ENCODE measurements at places on chromosomes 7 and 10.

- H3K4me3 ChIP-seq: no peak overlapping the region
- H3K27ac ChIP-seq: no peak overlapping the region
- peaks cover 11% of the 10 kb centered on the region for H3K4me1 ChIP-seq
- no peak for DNase-seq
Observed at GRCh38 chr7:54798530-54798929, 39.5 kb upstream of the SEC61G start.

DNA sequence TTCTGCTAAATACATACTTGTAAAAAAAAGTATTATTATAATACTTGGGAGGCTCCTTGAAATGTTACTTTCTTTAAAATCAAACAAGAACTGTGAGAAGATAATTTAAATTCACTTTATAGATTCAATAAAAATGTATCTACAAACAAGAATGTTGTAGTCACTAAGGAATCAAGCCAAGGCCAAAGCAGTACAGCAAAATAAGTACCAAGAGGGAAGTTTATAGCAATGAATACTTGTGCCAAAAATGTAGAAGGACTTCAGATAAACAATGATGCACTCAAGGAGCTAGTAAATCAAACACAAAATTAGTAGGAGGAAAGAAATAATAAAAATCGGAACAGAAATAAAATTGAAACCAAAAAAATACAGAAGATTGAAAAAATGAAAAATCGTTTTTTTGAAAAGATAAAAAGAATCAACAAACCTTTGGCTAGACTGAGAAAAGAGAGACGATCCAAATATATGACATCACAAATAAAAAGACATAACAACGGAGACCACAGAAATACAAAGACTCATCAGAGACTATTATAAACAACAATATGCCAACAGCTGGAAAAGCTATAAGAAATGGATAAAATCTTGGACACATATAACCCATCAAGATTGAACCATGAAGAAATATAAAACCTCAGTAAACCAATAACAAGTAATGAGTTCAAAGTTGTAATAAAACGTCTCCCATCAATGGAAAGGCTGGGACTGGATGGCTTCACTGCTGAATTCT is 286.0 kb upstream of the TMEM229A start:
- H3K36me3 ChIP-seq: no peaks in the 10 kb centered on the region
- no peaks in the 10 kb centered on the region for H3K27me3 ChIP-seq
- peaks cover 7% of the 10 kb centered on the region for H3K4me1 ChIP-seq
- no peak overlapping the region for H3K27ac ChIP-seq
- H3K4me3 ChIP-seq: no peak overlapping the region

GRCh38 chr10:7738536-7739407 is 35.7 kb downstream of the ITIH2 start:
- H3K27ac ChIP-seq: no peak overlapping the region
- H3K4me1 ChIP-seq: no peaks in the 10 kb centered on the region
- no peak for DNase-seq
- no peaks in the 10 kb centered on the region for H3K36me3 ChIP-seq

DNA sequence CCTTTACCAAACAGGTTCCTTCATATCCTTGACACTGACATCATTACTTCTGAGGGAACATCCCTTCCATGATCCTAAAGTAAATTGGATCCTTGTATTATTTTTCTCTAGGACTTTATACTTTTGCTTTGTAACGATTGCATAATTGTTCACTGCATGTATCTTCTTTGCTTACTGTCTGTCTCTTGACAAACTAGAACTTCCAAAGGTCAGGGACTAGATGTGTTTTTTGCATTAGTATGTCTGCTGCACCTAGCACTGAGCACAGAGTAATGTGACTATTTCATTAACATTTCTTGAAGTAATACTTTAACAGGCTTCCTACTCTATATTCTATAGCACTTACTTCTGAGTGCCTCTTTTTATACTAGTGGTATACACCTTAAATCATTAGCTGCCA is 976.6 kb upstream of the SORCS1 start:
- no peaks in the 10 kb centered on the region for H3K27me3 ChIP-seq
- no peak for DNase-seq
- no peaks in the 10 kb centered on the region for H3K36me3 ChIP-seq
- H3K4me1 ChIP-seq: no peaks in the 10 kb centered on the region
- H3K27ac ChIP-seq: no peak overlapping the region
- no peak overlapping the region for H3K4me3 ChIP-seq

DNA sequence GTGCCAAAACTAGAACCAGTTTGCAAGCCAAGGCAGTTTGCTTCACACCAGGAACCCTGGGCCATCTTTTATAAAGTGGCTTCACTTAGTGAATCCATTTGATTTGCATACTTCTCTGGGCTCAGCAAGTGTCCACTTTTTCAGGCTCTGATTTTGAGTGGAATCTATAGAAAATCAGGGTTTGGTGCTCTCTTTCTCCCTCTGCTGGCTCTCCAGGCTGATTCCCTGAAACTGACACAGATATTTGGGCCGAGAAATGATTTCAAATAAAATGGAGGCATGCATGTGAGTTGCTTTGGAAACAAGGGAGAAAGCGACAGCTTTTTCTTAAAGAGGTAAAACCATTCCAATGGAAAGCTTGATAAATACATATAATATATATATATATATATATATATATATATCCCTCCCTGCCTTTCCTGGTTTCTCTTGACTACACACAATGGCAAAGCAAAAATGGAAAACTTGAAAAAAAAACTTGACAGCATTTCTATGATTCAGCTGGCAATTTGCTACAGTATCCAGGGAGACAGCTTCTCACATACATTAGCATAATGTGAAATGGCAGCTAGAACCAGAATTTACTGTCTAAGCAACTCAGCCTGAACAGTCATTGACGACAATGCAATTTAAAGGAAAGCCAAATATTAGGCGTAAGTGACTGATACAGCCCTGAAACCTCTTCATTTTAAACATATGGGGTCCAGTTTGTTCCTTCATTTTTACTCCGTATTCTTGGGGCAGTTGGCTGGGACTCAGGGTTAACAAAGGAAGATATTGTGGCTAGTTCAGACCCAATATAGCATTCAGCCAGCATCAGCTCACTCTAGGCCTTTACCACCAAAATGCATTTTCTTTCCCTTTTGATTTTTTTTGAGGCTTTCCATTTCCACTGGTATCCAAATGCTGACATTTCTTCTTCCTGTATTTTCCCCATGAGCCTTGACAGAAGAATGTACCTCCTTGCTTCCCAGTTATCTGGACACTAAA is 188.5 kb downstream of the TMEM178B start:
- H3K27ac ChIP-seq: no peak overlapping the region
- H3K27me3 ChIP-seq: no peaks in the 10 kb centered on the region
- no peaks in the 10 kb centered on the region for H3K4me1 ChIP-seq

DNA sequence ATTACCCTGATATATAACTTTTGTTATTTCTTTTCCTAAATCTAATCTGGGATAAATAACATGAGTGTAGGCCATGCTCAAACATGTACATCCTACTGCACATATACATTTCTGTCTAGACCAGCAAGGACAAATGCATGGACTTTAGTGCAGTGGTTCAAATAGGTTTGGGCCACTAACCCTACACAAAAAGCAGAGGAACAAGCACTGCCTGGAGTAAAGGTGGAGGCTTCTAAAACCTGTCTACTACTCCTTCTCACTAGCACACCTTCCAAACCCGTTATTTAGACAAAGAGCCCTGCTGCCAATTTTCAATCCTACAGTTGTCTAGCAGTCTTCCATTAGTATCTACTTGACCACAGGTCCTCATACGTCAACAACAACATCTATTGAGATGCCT is 34.8 kb downstream of the SGCE start:
- H3K27ac ChIP-seq: no peak overlapping the region
- H3K36me3 ChIP-seq: peaks cover 34% of the 10 kb centered on the region
- H3K4me1 ChIP-seq: peaks cover 15% of the 10 kb centered on the region
- no peaks in the 10 kb centered on the region for H3K27me3 ChIP-seq
- no peak overlapping the region for H3K4me3 ChIP-seq

- no peaks in the 10 kb centered on the region for H3K27me3 ChIP-seq
- no peak for DNase-seq
- peaks cover 84% of the 10 kb centered on the region for H3K36me3 ChIP-seq
- no peak overlapping the region for H3K27ac ChIP-seq
- no peaks in the 10 kb centered on the region for H3K4me1 ChIP-seq
Observed at GRCh38 chr10:119933179-119933578, 40.6 kb downstream of the SEC23IP start.

DNA sequence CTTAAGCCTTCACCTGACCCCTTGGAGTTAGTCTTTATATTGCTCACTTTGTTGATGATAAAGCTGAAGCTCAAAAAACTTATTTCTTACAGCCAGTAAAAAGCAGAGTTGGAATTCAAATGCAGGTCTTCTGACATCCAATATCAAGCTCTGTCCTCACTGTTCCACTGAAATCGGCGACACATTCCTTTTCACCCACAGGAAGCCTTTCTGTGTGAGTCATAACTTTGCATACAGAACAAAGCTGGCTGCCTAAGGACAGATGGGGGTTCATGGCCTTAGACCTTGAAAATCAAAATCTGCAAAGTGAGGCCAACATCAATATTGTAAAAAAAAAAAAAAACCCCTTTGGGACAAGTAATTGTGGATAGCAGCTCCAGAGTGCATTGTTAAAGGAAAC is 21.8 kb upstream of the AKR1B1 start:
- no peak for DNase-seq
- H3K4me1 ChIP-seq: peaks cover 12% of the 10 kb centered on the region
- H3K4me3 ChIP-seq: no peak overlapping the region

DNA sequence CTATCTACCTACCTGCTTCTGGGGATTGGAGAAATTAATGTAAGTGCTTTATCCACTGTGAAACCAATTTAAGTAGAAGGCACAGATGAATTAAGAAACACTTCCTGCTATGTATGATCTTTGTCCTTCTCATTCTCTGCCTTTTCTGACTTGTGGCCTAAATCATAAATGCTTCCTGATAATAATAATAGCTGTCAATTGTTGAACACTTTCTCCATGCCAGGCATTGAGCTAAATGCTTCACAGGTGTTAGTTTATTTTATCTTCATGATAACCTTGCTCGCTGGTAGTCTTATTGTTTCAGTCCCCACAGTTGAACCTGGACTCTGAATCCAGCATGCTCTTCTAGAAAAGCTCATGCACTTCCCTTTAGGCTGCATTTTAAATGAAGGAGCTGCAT is 75.4 kb downstream of the CHN2 start:
- H3K4me1 ChIP-seq: peaks cover 12% of the 10 kb centered on the region
- H3K36me3 ChIP-seq: no peaks in the 10 kb centered on the region
- no peak for DNase-seq
- H3K4me3 ChIP-seq: no peak overlapping the region
- H3K27me3 ChIP-seq: no peaks in the 10 kb centered on the region

GRCh38 chr7:112238852-112239610 is 32.5 kb downstream of the ZNF277 start:
- H3K4me1 ChIP-seq: peaks cover 3% of the 10 kb centered on the region
- H3K36me3 ChIP-seq: no peaks in the 10 kb centered on the region
- H3K4me3 ChIP-seq: no peak overlapping the region
- H3K27ac ChIP-seq: no peak overlapping the region
- H3K27me3 ChIP-seq: no peaks in the 10 kb centered on the region

DNA sequence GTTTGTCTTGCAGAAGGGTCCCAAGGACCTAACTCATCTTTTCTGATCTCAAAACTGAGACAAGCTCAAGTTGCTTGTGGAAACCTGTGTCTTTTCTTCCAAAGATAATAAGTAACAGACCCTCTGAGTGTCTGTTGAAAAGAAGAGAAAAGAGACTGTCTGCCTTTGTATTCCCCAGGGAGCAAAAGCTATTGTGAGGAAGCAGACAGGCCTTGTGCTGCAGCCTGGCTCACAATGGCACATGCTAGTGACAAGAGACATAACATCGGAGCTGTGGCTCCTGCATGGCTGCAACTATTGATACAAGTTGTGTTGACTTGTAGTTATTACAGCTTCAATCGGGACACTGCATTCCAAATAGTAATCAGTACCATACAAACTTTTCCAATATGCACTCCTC is 202.9 kb downstream of the DKK1 start:
- H3K27me3 ChIP-seq: no peaks in the 10 kb centered on the region
- peaks cover 7% of the 10 kb centered on the region for H3K4me1 ChIP-seq
- no peak overlapping the region for H3K27ac ChIP-seq
- DNase-seq: no peak
- H3K4me3 ChIP-seq: no peak overlapping the region
- no peaks in the 10 kb centered on the region for H3K36me3 ChIP-seq

DNA sequence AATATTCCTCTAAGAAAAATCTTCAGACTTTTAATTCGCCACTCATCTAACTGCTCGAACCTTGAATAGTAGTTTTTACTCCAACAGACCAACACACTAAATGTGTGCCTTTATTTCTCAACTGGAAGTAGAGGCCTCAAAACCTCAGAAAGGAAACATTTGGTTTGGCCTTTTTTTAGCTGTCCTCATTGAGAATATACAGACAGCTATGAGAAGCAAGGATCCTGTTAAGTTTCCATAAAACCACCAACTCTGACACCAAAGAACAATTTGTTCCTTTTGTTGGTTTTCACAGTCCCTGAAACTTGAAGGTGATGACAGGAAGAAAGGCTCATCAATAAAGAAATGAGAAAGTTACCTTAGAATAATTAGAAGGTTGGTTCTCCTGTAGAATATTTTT is 199.2 kb upstream of the MEOX2 start:
- H3K36me3 ChIP-seq: no peaks in the 10 kb centered on the region
- DNase-seq: no peak
- H3K27ac ChIP-seq: no peak overlapping the region

- no peak overlapping the region for H3K27ac ChIP-seq
- no peak for DNase-seq
- no peaks in the 10 kb centered on the region for H3K27me3 ChIP-seq
- no peak overlapping the region for H3K4me3 ChIP-seq
- no peaks in the 10 kb centered on the region for H3K36me3 ChIP-seq
Observed at GRCh38 chr10:31594347-31594873, 275.4 kb downstream of the ZEB1 start.

GRCh38 chr7:46990761-46991160 is 591.1 kb downstream of the TNS3 start:
- H3K27ac ChIP-seq: no peak overlapping the region
- H3K36me3 ChIP-seq: no peaks in the 10 kb centered on the region
- no peaks in the 10 kb centered on the region for H3K27me3 ChIP-seq
- H3K4me1 ChIP-seq: peaks cover 6% of the 10 kb centered on the region
- H3K4me3 ChIP-seq: no peak overlapping the region

DNA sequence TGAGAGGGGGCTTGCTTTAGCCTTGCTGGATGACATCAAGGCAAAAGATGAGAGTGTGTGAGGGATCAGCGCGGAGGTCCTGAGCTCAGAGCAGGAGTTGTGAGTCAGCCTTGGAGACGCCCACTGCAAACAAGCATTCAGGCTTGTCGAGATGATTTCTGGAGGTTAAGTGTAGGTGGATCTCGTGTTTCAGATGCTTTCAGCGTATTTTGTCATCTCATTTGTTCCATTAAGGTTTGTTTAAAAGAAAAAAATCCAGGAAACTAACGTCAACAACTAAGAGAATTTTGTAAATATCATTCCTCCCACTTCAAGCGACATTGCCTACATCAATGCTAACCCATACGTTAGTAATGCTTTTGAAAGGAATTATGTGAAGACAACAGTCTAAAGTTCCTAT is 715.4 kb upstream of the NRP1 start:
- H3K36me3 ChIP-seq: no peaks in the 10 kb centered on the region
- DNase-seq: no peak
- no peaks in the 10 kb centered on the region for H3K4me1 ChIP-seq
- H3K27ac ChIP-seq: no peak overlapping the region
- no peak overlapping the region for H3K4me3 ChIP-seq

GRCh38 chr7:31051598-31052486 is at the start of gene ADCYAP1R1:
ADCYAP1R1 (plus strand) TSS chr7:31052308; CDS start chr7:31063265, 10,957 bp downstream.
- no peaks in the 10 kb centered on the region for H3K4me1 ChIP-seq
- H3K27ac ChIP-seq: no peak within 1 kb of the TSS
- peaks cover 57% of the 10 kb centered on the region for H3K27me3 ChIP-seq
- no peak within 1 kb of the TSS for H3K4me3 ChIP-seq
